Dermis blood vessel endothelial cell (primary cell): ENCODE measurements at places on chromosomes 2 and 18.

GRCh38 chr18:33873112-33873511 lies 295.1 kb downstream of the ASXL3 start:
- DNase-seq = no peak

DNA sequence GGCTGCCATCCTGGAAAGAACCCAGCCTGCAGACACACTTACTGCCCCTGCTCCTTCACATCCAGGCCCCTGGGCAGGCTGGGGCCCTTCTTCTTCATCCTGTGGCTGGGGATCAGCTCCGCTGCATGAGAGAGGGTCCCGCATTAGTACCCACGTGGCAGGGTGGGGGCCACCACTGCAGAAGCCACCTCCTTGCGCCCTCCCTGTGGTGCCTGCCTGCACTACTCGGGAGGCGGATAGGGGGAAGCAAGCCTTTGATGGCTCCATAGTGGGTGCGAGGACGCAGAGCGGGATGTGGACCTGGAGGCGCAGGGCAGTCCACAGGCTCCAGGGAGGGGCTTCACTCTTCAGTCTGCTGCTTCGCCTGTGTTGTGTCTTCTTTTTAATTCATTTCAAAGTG lies 46.7 kb downstream of the GPC1 start:
- no peak for DNase-seq

DNA sequence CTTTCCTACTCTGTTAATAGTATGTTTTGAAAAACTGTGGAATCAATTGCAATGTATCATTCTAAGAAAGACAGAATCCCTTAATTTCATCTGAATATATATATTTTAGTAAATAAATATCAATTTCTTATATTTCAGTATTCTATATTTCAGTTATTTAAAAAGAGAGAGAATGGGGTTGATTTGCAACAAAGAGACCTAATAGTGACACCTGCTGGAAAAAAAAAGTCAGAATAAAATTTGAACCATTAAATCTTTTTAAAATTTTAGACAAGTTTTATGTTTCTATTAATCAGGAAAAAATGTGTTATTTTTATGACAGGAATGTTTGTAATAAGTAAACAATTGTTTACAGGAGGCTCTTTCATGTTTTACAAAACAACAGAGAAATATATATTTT lies 20.7 kb upstream of the CCNT2 start:
- DNase-seq = peak; percentile 49

GRCh38 chr2:142875010-142875409 lies 2.5 kb upstream of the KYNU start:
- no peak for DNase-seq

GRCh38 chr2:30255026-30255425 lies 23.7 kb downstream of the LBH start:
- no peak for DNase-seq

DNA sequence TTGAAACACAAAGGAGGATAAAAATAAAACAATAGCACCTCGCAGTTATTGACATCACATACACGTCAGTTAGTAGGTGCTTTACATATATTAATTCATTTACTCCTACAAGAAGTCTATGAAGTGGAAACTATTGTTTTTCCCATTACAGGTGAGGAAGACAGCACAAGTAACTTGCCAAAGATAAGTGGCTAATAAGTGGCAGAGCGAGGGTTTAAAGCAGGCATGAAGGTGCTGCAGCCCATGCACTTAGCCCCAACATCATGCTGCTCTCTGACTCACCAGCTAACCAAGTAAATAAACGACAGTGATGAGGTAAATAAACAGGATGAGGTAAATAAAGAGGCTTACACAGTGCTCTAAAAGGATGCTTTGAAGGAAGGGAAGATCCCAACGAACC lies 498.6 kb upstream of the ZEB2 start:
- DNase-seq = no peak

DNA sequence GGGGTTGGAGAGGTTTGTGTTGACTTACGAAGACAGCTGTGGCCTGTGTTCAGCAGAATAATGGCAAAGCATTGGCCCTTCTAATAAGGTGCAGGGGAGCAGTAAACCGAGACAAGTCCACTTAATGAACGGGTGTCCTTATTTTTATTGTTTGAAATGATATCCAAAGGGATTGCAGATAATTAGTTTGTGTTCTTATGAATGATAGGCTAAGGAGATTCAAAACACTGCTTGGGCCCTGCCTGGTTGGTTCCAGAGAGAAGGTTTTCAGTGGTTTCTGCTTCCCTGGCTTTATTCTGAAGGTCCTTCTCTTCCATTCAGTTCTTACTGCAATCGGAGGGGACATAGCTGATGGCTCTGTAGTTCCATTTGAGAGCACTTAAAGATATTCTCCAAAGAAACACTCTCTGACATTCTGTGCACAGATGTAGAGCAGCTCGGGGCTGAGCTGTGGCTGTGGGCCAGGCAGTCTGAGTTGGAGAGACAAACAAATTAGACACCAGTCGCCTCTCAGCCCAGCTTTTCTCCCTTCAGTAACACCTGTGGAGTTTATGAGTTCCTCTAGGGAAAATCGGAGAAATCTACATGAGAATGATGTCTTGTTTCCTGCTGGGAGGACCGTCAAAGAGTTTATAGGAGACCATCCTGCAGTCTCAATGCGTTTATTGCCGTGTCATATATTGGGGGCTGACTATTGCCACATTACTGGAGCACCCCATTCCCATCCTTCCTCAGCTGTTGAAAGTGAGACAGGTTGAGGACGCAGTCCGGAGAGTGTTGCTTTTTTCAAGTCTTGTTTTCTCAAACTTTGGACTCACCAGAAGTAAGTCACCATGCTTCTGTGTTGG lies 6.5 kb downstream of the GREB1 start:
- DNase-seq = no peak

GRCh38 chr2:126041391-126042047 lies 614.4 kb upstream of the GYPC start:
- no peak for DNase-seq

- DNase-seq = peak; percentile 4
Measured at GRCh38 chr18:26133652-26134051, at the start of gene PSMA8. Gene PSMA8 (plus strand): TSS chr18:26133869. CDS start chr18:26133966, 97 bp downstream.

- DNase-seq = peak; percentile 42
Measured at GRCh38 chr2:112138159-112139032, at the start of gene FBLN7. Gene FBLN7 (plus strand): TSS chr2:112138385. CDS start chr2:112138656, 271 bp downstream.

DNA sequence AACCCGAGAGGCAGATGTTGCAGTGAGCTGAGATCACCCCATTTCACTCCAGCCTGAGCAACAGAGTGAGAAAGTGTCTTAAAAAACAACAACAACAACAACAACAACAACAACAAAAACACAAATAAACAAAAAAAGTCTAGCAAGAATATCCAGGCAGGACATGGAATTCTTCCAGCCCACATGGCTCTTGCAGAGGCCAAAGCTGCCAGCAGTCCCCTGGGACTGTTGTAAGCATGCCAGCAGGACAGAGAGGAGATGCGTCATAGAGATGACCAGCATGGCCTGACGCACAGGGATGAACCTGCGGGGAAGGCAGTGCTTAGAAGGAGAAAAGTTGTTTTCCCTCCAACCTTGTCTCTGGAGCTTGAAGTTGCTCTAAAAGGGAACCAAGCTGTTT lies 182.3 kb upstream of the PGAP1 start:
- DNase-seq = peak; percentile 74

DNA sequence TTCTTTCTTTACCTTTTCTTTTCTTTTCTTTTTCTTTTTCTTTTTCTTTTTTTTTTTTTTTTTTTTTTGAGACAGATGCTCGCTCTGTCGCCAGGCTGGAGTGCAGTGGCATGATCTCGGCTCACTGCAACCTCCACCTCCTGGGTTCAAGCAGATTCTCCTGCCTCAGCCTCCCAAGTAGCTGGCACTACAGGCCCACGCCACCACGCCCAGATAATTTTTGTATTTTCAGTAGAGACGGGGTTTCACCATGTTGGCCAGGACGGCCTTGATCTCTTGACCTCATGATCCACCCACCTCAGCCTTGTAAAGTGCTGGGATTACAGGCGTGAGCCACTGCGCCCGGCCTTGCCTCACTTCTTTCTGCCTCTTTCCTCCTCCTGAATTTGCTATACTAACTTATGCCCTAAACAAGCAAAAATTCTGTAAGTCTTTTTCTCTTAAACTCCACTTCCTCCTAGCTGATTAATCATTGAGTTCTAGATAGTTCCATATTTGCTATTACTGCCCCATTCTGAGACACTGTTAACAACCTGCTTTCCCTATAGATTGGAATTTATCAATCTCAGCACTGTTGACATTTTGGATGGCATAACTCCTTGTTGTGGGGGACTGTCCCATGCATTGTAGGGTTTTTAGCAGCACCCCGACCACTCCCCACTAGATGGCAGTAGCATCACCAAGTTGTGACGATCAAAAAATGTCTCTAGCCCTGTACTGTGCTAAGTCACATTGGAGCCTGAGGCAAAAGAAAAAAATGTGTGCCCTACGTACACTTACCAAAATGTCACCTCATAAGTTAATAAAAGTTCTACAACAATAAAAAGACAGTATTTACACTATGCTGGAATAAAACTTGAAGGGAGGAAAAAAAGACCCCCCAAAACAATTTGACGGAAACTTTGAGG lies 16.4 kb upstream of the THADA start:
- peak; percentile 85 for DNase-seq

DNA sequence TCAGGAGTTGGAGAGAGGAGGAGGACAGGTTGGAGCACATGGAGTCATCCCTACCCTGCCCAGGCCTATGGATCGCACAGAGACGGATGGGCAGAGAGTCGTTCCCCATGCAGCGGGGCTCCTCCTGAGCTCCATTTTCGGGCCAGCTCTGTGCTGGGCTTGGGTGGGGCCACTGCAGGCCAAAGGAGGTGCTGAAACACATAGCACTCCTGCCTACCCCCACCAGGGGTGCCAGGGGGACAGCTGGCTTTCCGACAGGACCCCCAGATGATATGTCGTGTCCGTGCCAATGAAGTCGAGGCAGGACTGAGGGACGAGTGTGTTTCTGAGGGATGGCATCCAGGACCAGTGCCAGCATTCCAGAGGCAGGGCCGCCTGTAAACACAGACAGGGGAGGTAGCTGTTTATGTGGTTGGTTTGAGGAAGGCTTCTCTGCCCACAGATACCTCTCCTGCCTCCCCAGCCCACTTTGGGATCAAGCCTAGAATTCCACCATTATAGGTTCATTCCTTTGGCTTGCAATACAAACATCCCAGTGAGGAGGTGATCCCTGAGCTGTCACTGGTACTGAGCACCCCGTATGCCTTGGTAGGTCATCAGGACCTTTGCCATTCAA lies 116.6 kb downstream of the GLI2 start:
- no peak for DNase-seq

DNA sequence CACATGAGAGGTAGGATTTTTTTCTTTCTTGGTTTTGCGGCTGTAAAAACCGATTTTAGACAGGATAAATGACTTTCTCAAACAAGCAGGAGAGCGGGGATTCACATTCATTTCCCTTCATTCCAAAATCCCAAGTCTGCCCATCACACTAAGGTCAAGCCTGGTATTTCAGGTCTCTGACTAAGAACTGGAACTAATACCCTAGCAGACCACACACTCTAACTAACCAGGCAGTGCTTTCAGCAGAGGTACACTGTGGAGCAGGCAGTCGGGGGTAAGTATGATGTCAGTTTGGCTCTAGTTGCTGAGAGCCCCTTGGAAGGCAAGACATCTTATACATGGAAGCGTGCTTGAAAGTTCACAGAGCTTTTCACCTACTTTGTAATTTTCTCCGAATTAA lies 128.1 kb upstream of the LHCGR start:
- no peak for DNase-seq

DNA sequence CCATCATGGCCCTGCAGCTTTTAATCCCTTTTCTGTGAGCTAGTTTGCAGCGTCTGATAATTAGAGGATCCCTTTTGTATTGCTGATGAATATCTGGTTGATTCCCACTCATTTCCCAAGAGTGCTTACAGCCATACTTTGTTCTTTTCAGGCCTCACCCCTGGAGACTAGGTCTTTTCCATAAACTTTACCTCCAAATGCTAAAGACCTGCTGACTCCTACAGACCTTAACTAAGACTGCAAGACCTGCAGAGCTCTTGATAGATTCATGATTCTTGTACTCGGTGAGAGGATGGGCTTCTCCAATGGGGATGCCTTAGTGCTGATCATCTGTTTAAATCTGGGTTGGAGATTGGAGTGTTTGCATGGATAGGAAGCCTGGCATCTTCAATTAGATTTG lies 33.1 kb upstream of the DYNAP start:
- DNase-seq = no peak

- DNase-seq = no peak
Measured at GRCh38 chr2:241720560-241720959, 13.9 kb upstream of the D2HGDH start.

GRCh38 chr2:232235716-232236115 lies 142.8 kb upstream of the ALPP start:
- no peak for DNase-seq

- DNase-seq = peak; percentile 28
Measured at GRCh38 chr2:64283641-64284361, 139.6 kb upstream of the PELI1 start.

DNA sequence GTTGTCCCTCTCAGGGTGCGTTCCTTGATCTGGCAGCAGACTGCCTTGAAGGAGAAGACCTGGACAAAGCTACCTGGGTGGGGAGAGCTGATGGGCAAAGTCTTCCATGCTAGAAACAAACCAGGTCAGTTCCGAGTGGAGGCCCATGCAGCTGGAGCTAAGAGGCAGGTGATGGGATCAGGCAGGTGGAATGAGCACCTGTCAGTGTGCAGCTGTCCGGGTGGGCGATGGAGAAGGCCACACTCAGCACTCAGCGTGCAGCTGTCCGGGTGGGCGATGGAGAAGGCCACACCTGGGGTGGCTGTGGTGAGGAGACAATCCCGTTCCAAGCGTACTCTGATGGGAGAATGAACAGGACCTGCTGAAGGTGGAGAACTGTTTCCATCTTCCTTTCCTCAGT lies 237.3 kb upstream of the MYT1L start:
- no peak for DNase-seq

DNA sequence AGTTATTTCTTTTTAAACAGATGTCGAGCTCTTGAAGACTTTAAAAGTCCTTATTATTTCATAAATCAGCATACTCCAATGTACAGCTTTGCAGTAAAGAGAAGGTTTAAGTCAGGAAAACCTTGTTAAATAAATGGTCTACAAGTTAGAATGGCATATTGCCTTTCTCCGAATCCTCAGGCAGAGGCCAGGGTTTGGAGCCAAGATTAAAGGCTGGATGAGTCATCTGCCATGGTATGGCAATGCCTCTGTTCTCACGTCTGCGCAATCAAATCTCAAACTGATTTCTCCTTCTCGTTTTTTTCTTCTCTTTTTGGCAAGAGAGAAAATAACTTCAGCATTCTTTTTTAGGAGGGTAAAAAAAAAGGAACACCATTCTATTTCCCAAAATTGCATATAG lies 5.6 kb upstream of the KCNJ3 start:
- DNase-seq = no peak

- DNase-seq = peak; percentile 1
Measured at GRCh38 chr2:143030127-143030526, 99.1 kb upstream of the ARHGAP15 start.

DNA sequence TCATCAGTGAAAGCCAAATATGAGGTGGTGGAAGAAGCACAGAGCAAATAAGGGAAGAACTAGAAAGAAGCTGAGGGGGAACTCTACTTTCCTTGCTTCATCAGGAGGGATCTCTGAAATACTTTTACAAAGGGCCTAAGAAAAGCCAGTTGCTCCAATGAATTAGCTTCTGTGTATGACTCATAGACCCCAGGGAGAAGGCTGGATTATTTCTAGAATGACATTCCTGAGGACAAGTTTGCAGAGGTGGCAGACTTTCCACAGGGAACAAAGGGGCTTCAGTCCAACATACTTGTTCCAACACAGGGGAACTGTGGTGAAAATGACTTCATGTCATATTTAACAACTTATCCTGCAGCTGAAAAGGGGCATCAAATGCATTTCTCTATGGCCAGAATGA lies 29.0 kb downstream of the DOK1 start:
- no peak for DNase-seq

GRCh38 chr2:8303322-8303832 lies 378.5 kb upstream of the ID2 start:
- no peak for DNase-seq

- no peak for DNase-seq
Measured at GRCh38 chr18:61755555-61755954, 137.3 kb downstream of the RNF152 start.
